Fibroblast of lung (primary cell): ENCODE measurements at places on chromosomes 6 and 20. TPM values are rescaled to one million over a fixed set of nuclear protein-coding genes. Genes with fewer than 3 reads are reported as not detected.
A peak's percentile ranks its signal among the peaks of the same experiment; 100 is the strongest.

The PARD6B gene
- 0.83 and 1.0 TPM in 2 replicates for total RNA-seq

The PPP1R14C gene
- total RNA-seq = 0.17 and 0.26 TPM in 2 replicates

GRCh38 chr6:124433387-124434160, 528.7 kb upstream of the RNF217 start:
- H3K27ac ChIP-seq = no peak overlapping the region
- no peak for DNase-seq
- H3K27me3 ChIP-seq = no peaks in the 10 kb centered on the region
- no peaks in the 10 kb centered on the region for H3K4me1 ChIP-seq
- no peaks in the 10 kb centered on the region for H3K36me3 ChIP-seq
- no peak overlapping the region for H3K4me3 ChIP-seq

- no peak for DNase-seq
- H3K27me3 ChIP-seq = no peaks in the 10 kb centered on the region
- H3K27ac ChIP-seq = no peak overlapping the region
- H3K4me3 ChIP-seq = no peak overlapping the region
- no peaks in the 10 kb centered on the region for H3K36me3 ChIP-seq
- H3K4me1 ChIP-seq = no peaks in the 10 kb centered on the region
Observed at GRCh38 chr6:151705993-151706733, 101.3 kb upstream of the ESR1 start.

- H3K4me1 ChIP-seq = peaks cover 18% of the 10 kb centered on the region
- no peaks in the 10 kb centered on the region for H3K27me3 ChIP-seq
- DNase-seq = peak; percentile 100
- H3K27ac ChIP-seq = peak overlapping the region; percentile 100
Observed at GRCh38 chr6:146913842-146914488, 290.3 kb upstream of the STXBP5 start.

- no peak overlapping the region for H3K27ac ChIP-seq
- H3K4me3 ChIP-seq = no peak overlapping the region
Observed at GRCh38 chr6:160428069-160428430, 79.9 kb downstream of the SLC22A3 start.

DNA sequence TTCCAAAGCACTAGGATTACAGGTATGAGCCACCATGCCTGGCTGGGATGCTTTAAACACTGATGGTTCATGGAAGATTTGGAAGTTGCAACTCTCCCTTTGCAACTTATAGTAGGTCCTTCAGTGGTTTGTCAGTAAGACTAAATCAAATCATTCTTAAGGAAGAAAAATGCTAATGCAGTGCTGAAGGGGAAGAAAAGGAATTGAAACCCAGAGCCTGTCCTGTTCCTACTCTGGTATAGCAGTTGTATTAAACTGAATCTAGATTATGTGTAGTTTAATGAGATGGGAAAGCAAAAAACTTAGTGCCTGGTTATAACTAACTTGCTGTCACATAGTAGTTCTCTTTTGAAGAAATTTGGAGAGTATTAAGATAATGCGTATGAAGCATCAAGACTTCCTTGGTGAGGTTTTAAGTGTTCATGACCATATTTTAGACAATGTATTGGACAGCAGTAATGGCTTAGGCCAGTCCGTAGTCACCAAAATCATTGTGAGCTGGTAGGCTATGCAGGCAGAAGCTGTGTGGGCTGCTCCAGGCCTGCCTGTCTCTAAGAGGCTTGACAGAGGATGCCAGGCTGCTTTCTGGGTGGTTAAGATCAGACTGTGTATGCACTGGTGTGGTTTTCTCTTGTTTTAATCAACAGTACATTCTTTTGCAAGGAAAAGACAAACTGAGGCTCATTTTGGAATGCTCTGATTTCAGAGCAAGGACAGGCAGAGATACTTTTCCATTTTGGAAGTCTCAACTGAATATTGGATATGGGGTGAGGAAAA, 14.0 kb downstream of the PAQR8 start:
- H3K36me3 ChIP-seq = no peaks in the 10 kb centered on the region
- no peak overlapping the region for H3K27ac ChIP-seq
- no peak overlapping the region for H3K4me3 ChIP-seq
- no peak for DNase-seq
- H3K27me3 ChIP-seq = no peaks in the 10 kb centered on the region
- H3K4me1 ChIP-seq = no peaks in the 10 kb centered on the region
